ENCODE measurements at places on chromosomes 5 and 9. TPM values are rescaled to one million over a fixed set of nuclear protein-coding genes. Genes with fewer than 3 reads are reported as not detected.

DNA sequence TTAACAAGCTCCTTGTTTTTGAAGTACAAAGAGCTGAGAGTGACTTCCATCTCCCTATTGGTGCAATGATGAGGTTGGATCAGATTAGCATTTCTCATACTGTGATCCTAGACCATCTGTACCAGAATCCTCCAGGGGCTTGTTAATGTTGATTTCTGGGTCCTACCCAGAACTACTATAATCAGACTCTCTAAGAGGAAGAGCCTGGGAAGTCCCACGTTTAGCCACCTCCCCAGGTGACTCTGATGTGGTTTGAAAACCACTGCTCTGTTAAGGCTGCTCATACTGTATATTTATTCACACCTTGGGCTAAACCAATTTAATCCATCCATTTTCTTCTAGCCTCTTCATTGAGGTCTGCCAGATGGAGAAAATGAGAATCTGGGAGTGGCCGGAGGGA is 49.6 kb upstream of the SMIM32 start:
- H3K4me1 ChIP-seq, result no peaks in the 10 kb centered on the region
- no peak overlapping the region for H3K27ac ChIP-seq
- H3K27me3 ChIP-seq, result peaks cover 31% of the 10 kb centered on the region
- no peak for DNase-seq

The SLC31A1 gene
- total RNA-seq, result 34.7 TPM

The RBM27 gene
- total RNA-seq, result 17.0 TPM

DNA sequence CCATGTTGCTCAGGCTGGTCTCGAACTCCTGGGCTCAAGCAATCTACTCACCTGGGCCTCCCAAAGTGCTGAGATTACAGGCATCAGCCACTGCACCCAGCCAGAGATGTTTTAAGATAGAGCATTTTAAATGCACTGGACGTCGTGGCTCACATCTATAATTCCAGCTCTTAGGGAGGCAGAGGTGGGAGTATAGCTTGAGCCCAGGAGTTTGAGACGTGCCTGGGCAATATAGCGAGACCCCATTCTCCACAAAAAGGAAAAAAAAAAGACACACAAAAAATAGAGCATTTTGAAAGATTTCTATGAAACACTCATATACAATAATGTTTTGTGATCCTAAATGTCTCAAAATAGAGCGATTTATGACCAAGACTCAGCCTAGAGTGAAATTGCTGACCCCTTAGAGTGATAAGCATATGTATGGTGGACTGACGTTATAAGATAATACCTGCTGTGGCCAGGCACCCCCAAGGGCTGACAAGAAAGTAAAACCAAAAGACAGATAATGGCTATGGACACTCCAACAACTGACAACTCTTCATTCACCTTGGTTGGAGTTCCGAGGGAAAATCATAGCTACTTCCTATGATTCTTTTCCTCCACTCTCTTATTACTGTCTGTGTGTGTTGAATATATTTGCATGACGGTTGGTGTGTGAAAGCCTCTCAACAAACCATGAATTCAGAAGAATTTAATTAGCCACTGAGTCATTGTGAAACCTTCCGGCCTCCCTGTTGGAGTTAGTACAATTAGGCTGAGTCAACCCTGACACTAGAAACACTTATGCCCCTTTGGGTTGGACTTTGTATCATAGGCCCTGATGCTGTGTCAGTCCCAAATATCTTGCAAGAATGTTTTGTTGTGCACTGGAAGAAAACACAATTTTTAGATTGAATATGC is 526.5 kb upstream of the NUDT12 start:
- no peak overlapping the region for H3K4me3 ChIP-seq
- H3K4me1 ChIP-seq, result no peaks in the 10 kb centered on the region
- no peak for DNase-seq
- no peaks in the 10 kb centered on the region for H3K36me3 ChIP-seq
- H3K27ac ChIP-seq, result no peak overlapping the region

The FYB1 gene
- 0.32 TPM for total RNA-seq

- H3K27me3 ChIP-seq, result 0 out of 2 replicates have a peak, but pooled peaks cover 3% of the 10 kb centered on the region
- H3K27ac ChIP-seq, result no peak overlapping the region
- no peaks in the 10 kb centered on the region for H3K36me3 ChIP-seq
- DNase-seq, result no peak
- H3K4me3 ChIP-seq, result no peak overlapping the region
Observed at GRCh38 chr9:134355561-134356279, 29.5 kb downstream of the RXRA start.

The FAM153A gene
- total RNA-seq, result not detected

DNA sequence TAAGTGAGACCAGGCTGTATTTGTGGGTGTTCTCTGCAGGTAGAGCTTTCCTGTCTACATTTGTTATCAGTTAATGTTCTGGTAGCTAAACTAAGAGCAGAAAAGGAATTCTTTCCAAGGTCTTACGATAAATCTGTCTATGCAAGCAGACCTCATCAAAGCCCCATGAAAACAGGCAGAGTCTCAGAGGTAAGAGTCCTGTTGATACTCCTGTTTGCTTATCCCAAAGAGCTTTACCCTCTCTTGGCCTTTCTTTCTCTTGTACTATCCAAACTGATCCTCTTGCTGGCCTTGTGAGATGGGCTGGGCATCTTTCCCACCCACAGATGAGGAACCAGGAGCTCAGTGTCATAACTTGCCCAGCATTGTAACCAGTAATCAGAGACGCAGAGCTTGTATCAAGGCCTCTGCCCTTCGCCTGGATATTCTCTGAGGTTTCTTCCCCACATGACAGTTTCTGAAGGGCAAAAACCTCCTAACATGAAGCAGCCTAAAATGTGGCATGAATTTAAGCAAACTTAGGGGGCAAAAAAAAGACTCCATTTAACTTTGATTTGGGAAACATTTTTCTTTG is 33.5 kb downstream of the PRKACG start:
- H3K27me3 ChIP-seq, result peaks cover 10% of the 10 kb centered on the region
- DNase-seq, result no peak
- no peaks in the 10 kb centered on the region for H3K4me1 ChIP-seq
- H3K36me3 ChIP-seq, result no peaks in the 10 kb centered on the region

Data from HFFc6 (cell line).